ENCODE measurements at places on chromosomes 2 and 18. TPM values are rescaled to one million over a fixed set of nuclear protein-coding genes. Genes with fewer than 3 reads are reported as not detected.

DNA sequence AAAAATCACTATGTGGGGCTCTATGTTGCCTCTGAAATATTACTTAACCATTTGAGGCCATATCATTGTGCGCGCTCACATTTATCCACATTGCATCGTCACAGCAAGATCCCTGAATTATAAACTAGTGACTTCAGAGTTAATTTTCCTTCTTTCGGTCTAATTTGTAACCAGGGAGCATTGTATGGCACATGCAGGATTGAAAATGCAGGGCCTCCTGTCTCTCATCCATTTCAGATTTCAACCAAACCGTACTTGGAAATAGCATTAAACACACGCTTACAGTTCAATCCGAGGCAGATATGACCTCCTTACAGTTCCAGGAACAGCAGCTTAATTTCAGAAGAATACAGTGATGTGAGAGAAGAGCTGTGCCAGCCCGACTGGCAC lies 532 bp downstream of the MYOM1 start:
- no peak for ATAC-seq

GRCh38 chr18:8162802-8163201 lies 446.4 kb upstream of the RAB12 start:
- ATAC-seq, result no peak

GRCh38 chr2:153349603-153350002 lies 129.0 kb downstream of the RPRM start:
- no peak for ATAC-seq

GRCh38 chr2:128305555-128306080 lies 13.1 kb downstream of the HS6ST1 start:
- peak; percentile 3 for ATAC-seq

The PSMA8 gene
- total RNA-seq, result not detected

The KIAA2012 gene
- 0.24 TPM for total RNA-seq
